ENCODE measurements at places on chromosomes 11 and 22. TPM values are rescaled to one million over a fixed set of nuclear protein-coding genes. Genes with fewer than 3 reads are reported as not detected.
A peak's percentile ranks its signal among the peaks of the same experiment; 100 is the strongest.

DNA sequence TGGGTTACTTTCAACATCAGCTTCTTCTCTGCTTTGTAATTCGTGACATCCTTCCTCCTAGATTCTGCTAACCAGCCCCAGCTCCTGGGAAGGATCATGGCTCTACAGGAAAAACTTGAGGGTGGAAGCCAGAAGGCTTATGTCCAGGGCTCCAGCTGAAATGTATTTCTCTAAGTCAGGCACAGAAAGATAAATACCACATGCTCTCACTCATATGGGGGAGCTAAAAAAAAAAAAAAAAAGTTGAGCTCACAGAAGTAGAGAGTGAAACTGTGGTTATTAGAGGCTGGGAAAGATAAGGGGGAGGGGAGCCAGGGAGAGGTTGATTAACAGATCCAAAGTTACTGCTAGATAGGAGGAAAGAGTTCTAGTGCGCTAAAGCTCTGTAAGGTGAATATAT is 74.9 kb downstream of the DSCAML1 start:
- DNase-seq = no peak
- peaks cover 35% of the 10 kb centered on the region for H3K4me1 ChIP-seq
- H3K4me3 ChIP-seq = no peak overlapping the region
- H3K27ac ChIP-seq = no peak overlapping the region

PRSS23 gene
- total RNA-seq = 432 TPM

OR5A1 gene
- not detected for total RNA-seq

DNA sequence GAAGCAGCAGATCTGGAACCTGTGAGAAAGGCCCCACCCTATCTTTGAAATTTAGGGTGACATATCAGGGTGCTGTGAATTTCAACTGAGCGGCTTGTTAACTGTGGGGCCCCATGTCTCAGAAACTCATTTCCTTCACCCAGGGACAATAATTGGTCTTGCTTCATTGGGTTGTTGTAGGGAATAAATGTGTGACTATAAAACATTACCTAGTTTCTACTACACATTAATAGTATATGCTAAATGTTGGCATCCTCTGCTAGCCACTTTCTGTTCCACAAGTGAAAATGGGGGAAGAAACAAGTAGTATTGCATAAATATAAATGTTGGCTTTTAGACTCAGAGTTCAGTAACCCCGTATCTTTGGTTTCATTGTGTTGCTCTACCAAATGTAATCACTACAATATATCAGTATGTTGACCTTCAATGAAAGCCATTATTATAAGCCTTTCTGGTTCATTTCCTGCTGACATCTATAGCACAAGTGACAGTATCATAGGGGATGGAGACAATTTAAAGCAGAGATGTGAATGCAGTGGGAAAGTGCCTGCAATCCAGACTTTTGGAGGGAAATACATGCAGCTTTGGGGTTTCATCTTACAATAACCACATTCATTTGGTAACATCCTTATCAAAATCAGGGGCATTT is 905.5 kb upstream of the RAG2 start:
- H3K27ac ChIP-seq = peak overlapping the region; percentile 4
- no peaks in the 10 kb centered on the region for H3K36me3 ChIP-seq
- no peaks in the 10 kb centered on the region for H3K27me3 ChIP-seq

DNA sequence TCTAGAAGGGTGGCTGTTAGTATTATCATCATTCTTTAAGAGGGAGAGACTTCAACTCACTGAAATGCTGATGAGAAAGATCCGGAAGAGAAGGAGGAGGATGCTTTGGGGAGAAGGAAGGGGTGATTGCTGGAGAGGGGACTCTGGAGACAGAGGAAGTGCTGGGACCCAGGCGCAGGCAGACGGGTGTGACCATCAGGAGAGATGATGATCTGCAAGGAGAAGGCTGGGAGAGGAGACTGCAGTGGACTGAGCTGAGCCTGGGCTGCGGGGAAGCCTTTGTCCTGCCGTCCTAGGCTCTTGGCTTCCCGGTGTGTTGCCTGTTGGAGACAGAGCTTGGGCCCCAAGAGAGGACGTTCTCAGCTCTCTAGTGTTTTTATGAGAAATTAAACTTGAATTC is 22.6 kb downstream of the RASD2 start:
- peaks cover 11% of the 10 kb centered on the region for H3K4me1 ChIP-seq
- no peak overlapping the region for H3K4me3 ChIP-seq
- no peaks in the 10 kb centered on the region for H3K27me3 ChIP-seq
- no peak for DNase-seq

- H3K27me3 ChIP-seq = no peaks in the 10 kb centered on the region
- peak; percentile 38 for DNase-seq
- no peak overlapping the region for H3K4me3 ChIP-seq
- no peaks in the 10 kb centered on the region for H3K4me1 ChIP-seq
These were observed 1075.3 kb downstream of the TBC1D22A start for GRCh38 chr22:47837703-47838102.

GRCh38 chr11:69293819-69294505 is at the start of gene MYEOV:
TSS of gene MYEOV (plus strand) at chr11:69294155. CDS start at chr11:69295355, 1,200 bp downstream.
- no peaks in the 10 kb centered on the region for H3K27me3 ChIP-seq
- peak; percentile 73 for DNase-seq
- H3K4me3 ChIP-seq = no peak within 1 kb of the TSS

CHKA gene
- total RNA-seq = 169 TPM

MMP12 gene
- not detected for total RNA-seq

GRCh38 chr11:113263458-113264259 is 50.7 kb upstream of the TTC12 start:
- H3K27ac ChIP-seq = no peak overlapping the region
- no peaks in the 10 kb centered on the region for H3K4me1 ChIP-seq
- DNase-seq = no peak
- H3K27me3 ChIP-seq = no peaks in the 10 kb centered on the region

DNA sequence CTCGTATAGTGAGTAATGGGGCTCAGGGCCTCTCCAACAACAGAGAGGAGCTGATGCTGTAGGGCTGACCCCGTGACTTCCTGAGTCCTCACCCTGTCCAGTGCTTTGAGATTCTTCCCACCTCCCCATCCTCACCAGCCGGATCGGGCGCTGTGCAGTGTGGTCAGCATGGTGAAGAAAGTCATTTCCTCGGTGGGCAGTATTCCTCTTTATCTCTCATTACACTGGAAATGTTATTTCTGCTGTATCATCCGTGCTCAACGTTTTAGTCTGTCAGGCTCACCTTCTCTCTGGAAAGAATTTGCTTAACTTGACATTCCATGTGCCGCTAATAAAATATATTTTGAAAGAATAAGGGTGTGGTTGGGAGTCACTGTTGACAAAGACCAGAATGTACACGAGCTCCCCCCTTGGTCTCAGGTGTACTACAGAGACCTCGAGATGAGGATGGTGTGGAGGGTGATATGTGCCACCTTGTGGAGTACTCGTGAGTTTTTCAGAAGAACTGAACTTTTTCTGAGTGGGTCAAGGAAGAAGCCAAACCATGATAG is 25.7 kb upstream of the SCGB1A1 start:
- H3K4me1 ChIP-seq = peaks cover 47% of the 10 kb centered on the region
- H3K27me3 ChIP-seq = no peaks in the 10 kb centered on the region
- peak; percentile 74 for DNase-seq
- peak overlapping the region; percentile 36 for H3K27ac ChIP-seq
- H3K4me3 ChIP-seq = no peak overlapping the region

All from Caco-2 (cell line).